ENCODE measurements at places on chromosomes 11 and 22. TPM values are rescaled to one million over a fixed set of nuclear protein-coding genes. Genes with fewer than 3 reads are reported as not detected.

GRCh38 chr22:27116312-27117086 lies 459.1 kb downstream of the MIAT start:
- H3K4me1 ChIP-seq = no peaks in the 10 kb centered on the region
- H3K4me3 ChIP-seq = no peak overlapping the region
- no peaks in the 10 kb centered on the region for H3K36me3 ChIP-seq
- H3K27ac ChIP-seq = no peak overlapping the region

DNA sequence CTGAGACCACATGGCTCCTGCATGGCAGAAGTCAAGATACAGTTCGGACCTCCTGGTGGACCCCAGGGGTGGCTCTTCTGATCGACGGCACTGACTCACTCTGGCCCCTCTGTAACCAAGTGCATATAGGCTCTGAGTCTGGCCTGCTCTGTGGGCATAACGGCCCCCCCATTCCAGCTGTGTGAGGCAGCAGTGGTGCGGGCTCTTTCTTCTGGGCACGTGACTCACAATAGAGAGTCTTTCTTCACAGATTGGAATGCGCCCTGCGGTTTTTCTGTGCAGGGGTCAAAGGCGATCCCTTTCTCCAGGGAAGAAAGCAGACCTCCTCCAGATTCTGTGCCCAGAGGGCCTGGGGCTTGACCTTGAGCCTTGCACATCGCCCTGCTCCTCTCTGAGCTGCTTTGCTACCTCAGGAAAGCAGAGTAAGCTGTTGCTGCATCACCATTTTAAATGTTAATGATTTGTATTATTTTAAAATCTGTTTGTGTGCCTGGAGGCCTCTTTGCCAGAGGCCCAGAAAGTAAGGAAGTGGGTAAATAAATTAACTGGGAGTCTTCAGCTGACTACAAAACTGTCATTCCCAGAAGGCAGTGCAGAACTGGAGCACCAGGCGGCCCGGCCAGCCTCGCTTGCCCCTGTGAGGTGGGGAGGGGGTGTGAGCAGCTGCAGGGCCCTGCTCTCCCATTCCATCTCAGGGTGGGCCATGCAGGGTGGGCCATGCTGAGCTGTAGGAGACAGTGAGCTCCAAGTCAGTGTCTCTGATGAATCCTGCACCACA lies 199.0 kb downstream of the GRIK4 start:
- peaks cover 3% of the 10 kb centered on the region for H3K4me1 ChIP-seq
- peaks cover 5% of the 10 kb centered on the region for H3K27me3 ChIP-seq
- DNase-seq = no peak
- no peaks in the 10 kb centered on the region for H3K36me3 ChIP-seq
- H3K27ac ChIP-seq = no peak overlapping the region
- no peak overlapping the region for H3K4me3 ChIP-seq

DNA sequence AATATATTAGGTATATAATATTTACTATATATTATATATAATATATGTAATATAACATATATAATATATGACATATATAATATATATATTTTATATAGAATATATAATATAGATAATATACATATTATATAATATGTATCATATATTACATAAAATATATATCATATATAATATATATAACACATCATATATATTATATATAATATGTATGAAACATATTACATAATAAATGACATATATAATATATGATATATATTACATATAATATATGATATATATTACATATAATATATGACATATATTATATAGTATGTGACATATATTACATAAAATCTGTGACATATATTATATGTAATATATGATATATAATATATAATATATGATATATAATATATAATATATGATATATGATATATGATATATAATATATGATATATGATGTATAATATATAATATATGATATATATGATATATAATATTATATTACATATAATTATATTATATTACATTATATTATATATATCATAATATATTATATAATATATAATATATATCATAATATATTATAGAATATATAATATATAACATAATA lies 119.5 kb upstream of the RIMBP3 start:
- no peaks in the 10 kb centered on the region for H3K36me3 ChIP-seq
- no peaks in the 10 kb centered on the region for H3K4me1 ChIP-seq
- DNase-seq = no peak
- no peak overlapping the region for H3K4me3 ChIP-seq

DNA sequence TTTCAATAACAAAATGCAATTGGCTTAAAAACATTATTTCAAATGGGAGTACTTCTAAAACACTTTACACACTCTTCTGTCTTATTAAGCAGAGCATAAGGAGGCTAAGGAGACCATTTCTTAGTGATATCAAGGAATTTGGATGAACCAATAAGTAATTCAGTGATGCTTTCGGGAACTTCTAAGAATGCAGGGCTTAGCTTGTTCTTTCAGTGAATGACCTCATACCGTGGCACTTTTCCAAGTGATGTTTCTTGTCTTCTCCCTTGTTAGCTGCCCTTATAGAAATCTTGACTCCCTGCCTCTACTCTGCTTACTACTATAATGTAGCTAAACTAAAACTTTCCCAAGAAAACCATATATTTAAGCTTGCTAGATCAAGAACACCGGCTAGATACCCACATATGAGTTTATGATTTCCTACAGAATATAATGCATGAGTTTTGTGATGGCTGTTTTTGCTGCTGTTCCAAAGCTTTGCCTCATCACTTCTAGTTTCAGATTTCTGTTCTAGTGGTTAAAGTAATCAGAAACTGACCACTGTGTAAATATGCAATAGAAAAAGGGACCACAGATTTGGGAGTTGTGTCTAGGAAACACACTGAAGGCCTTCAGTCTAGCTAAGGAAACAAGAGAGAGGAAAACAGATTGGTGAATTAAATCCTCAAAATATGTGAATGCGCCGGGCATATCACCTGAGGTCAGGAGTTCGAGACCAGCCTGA lies 37.5 kb upstream of the STK33 start:
- no peak overlapping the region for H3K27ac ChIP-seq
- H3K4me3 ChIP-seq = no peak overlapping the region

DNA sequence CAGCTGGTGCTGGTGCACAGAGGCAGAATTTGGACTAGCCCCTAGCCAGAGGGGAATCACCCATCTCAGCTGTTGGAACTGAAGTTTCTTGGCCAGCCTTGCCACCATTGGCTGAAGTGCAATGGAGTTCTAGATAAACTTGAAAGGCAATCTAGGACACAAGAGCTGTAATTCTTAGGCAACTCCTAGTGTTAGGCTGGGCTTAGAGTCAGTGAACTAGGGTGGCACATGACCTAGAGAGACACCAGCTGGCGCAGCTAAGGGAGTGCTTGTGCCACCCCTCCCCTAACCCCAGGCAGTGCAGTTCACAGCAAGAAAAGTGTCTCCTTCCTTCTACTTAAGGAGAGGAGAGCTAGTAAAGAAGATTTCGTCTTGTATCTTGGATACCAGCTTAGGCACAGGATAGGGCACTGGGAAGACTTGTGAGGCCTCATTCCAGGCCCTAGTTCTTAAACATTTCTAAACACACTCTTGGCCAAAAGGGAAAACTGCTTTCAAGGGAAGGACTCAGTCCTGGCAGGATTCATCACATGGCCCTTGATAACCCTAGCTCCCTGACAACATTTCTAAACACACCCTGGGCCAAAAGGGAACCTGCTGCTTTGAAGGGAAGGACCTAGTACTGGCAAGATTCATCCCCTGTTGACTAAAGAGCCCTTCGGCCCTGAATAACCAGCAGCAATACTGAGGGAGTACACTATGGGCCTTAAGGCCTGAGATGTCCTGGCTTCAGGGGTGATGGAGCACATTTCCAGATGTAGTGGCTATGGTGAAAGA lies 53.4 kb downstream of the XRRA1 start:
- no peaks in the 10 kb centered on the region for H3K4me1 ChIP-seq
- no peak overlapping the region for H3K27ac ChIP-seq
- no peaks in the 10 kb centered on the region for H3K27me3 ChIP-seq
- DNase-seq = no peak
- peaks cover 34% of the 10 kb centered on the region for H3K36me3 ChIP-seq

- no peak for DNase-seq
- H3K4me1 ChIP-seq = peaks cover 11% of the 10 kb centered on the region
- no peak overlapping the region for H3K4me3 ChIP-seq
These were observed 5.1 kb upstream of the ARFGAP3 start for GRCh38 chr22:42862045-42862734.

DNA sequence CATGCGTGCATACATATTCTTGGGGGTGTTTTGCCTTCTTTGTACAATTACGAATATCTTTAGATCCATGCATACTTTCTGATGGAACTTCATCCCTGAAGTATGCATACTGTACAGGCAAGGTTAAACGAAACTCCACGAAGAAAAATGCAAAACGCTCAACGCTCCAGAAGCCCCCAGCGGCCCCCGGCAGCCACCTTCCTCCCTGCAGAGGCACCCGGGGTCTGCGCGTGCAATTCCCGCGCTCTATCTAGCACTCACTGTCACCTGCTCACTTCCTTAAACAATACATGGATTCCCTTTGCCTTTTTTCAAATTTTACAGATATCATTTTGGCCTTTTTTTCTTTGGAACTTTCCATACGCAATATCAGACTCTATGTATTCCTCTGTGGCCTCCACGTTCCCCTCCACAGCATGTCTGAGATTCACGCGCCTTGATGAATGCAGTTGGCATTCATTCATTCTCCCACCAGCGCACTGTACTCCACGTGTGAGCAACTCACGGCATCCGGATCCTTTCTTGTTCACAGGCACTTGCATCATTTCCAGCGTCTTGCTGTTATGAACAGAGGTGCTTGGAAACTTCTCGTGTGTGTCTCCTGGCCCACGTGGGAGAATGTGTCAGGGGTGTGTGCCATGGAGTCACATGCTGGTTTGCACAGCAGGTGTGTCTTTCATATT lies 214.3 kb downstream of the CTTN start:
- peaks cover 2% of the 10 kb centered on the region for H3K27me3 ChIP-seq
- DNase-seq = no peak
- no peaks in the 10 kb centered on the region for H3K36me3 ChIP-seq
- H3K4me3 ChIP-seq = no peak overlapping the region

DNA sequence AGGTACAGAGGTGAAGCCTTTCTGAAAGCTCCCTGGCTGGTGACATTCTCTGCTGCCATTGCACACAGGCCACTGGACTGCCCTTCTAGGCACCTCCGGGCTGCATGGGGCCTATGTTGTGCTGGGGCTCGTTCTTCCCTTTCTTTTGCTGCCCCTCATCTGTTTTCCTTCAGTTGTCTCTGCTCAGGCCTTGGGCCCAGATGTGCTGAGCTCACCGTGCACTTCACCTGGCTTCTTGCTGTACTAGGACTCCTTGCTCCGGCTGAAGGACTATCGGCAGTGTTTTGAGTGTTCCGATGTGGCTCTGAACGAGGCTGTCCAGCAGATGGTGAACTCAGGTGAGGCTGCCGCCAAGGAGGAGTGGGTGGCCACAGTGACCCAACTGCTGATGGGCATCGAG lies 59.4 kb downstream of the CABIN1 start:
- no peak for DNase-seq
- no peak overlapping the region for H3K4me3 ChIP-seq
- no peaks in the 10 kb centered on the region for H3K27me3 ChIP-seq
- H3K27ac ChIP-seq = no peak overlapping the region
- peaks cover 45% of the 10 kb centered on the region for H3K36me3 ChIP-seq
- no peaks in the 10 kb centered on the region for H3K4me1 ChIP-seq

- peaks cover 33% of the 10 kb centered on the region for H3K27me3 ChIP-seq
- no peaks in the 10 kb centered on the region for H3K36me3 ChIP-seq
- no peak overlapping the region for H3K4me3 ChIP-seq
- H3K4me1 ChIP-seq = no peaks in the 10 kb centered on the region
- no peak overlapping the region for H3K27ac ChIP-seq
- peak; percentile 41 for DNase-seq
These were observed 291.8 kb downstream of the MIAT start for GRCh38 chr22:26949193-26949592.

GRCh38 chr22:50084080-50084477 lies 1.1 kb downstream of the MLC1 start:
- no peak overlapping the region for H3K4me3 ChIP-seq
- peaks cover 7% of the 10 kb centered on the region for H3K36me3 ChIP-seq
- H3K4me1 ChIP-seq = peaks cover 2% of the 10 kb centered on the region

CAPN5 gene
- total RNA-seq = 0.89 TPM

GP1BB gene
- total RNA-seq = not detected

PNPLA5 gene
- not detected for total RNA-seq

FGF4 gene
- not detected for total RNA-seq

IFITM10 gene
- 0.96 TPM for total RNA-seq
